ENCODE measurements at places on chromosomes 7 and 10.

DNA sequence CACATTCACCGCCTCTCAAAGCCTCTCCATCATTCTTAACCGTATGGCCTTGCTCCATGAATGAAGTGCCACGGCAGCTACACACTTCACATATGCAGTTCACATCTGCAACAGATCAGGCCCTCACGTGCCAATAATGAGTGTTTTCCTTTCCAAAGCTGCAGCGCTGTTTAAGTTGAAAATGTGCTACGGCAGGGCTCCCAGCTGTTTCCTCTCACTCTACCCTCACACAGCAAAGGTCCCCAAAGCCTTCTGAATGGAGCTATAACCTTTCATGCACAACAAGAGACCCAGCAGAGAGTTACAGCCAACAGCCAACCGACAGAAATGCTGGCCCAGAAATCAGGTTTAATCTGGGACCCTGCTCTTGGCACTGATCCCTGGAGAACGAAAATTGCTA is 236.1 kb downstream of the ELMO1 start:
- DNase-seq, result no peak

DNA sequence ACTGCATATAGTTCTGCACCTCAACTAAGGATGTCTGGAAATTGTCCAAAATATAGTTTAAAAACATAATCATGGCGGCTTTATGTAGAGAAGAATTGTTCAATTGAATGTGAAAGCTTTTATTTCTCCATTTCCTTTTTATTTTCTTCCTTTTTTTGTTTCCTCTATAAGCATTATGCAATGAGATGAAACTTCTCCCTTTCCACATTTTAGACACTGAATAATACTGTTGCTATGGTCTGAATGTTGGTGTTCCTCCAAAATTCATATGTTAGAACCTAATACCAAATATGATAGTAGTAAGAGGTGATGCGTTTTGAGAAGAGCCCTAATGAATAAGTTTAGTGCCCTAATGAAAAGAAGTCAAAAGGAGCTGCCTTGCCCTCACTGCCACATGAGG is 175.0 kb downstream of the RNLS start:
- DNase-seq, result no peak

DNA sequence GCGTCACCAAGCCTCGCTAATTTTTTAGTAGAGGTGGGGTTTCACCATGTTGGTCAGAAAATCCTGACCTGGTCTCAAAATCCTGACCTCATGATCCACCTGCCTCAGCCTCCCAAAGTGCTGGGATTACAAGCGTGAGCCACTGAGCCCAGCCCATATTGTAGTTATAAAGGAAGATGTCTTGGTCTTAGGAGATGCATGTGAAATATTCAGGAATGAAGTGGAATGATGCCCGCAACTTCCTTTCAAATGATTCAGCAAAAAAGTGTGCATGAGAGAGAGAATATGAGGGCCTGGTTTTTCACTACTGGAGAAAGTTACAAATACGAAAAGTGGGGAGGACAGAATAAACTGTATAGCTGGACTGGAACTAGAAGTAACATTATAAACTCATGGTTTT is 15.9 kb downstream of the TMEM209 start:
- no peak for DNase-seq

GRCh38 chr10:18271491-18271890 is 131.3 kb downstream of the CACNB2 start:
- DNase-seq, result no peak

GRCh38 chr10:53006663-53007526 is 234.3 kb upstream of the MBL2 start:
- no peak for DNase-seq

GRCh38 chr7:53641091-53641490 is 605.7 kb downstream of the POM121L12 start:
- DNase-seq, result no peak

- peak; percentile 54 for DNase-seq
Observed at GRCh38 chr10:72981028-72981881, 26.6 kb upstream of the PLA2G12B start.

DNA sequence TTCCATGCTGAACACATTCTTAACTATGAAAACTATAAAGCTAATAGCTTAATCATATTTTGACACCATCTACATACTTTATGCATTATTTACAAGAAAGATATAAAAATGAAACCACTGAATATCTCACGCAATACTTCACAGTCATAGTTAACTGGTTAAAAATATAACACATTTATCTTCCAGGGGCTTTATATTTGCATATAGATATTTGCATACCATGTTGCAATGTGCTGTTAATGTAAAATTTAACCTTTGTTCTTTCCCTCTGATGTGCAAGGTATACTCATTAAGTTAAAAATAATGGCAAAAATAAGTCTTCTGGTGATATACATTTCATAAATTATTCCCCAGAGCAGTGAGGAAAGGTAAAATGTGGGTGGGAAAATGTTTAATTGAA is 76.9 kb upstream of the MGMT start:
- no peak for DNase-seq

All from foreskin keratinocyte (primary cell).